Left ventricle myocardium superior (tissue), 1 donor: ENCODE measurements at places on chromosomes 4 and X.

DNA sequence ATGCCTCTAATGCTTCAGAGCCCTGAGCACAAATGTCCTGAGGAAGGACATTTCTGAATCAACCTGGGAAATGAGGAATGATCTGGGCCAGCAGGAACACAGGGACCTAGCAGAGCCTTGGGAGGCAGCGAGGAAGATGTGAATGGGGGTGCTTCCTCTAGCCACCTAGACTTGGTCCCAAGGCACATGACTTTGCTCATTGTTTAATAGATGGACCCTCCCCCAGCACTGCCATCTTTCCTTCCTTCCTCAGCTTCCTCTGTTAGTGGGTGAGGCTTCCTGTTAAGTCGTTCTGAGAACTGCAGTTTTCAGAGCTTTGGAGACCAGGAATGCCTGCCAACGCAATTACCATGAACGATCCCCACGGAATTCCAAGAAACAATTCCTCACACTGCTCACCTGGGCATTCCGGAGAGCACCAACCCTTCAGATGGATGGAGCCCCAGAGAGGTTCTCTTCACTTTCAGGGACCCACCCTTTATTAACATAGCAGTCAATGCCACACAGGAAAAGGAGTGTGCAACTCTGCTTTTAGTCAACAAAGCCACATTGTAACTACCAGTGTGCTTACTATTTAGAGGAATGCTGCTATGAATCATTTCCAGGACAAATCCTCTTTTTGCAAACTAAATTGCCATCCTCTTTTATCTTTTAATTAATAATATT, 48.5 kb upstream of the STIM2 start:
- no peak for DNase-seq

GRCh38 chr4:89184407-89184806, 73.1 kb downstream of the TIGD2 start:
- no peak for DNase-seq

DNA sequence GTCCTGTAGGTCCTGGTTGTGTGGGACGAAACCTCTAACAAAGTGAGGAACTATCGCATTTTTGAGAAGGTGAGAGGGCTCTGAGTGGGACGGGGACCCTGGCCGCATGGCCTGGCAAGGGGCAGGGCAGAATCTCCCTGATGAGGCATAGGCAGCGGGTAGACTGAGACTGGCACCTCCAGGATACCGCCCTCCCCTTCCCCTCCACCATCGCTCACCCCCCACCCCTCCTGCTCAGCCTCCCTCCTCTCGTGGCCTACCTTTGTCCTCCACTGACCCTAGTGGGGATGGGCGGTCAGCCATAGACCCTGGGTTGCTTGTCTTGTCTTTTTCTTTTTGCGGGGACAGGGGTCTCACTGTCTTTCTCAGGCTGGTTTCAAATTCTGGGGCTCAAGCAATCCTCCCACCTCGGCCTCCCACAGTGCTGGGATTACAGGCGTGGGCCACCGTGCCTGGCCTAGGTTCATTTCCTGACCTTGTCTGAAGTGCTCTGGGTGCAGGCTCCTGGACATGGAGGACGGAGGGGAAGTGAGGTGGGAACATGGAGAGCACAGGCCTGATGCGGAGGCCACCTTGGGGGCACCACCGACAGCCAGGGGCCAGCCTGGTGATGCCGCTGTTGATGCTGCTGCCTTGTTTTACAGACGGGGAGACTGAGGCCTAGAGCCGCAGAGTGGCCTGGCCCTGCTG, 10.5 kb upstream of the ADD1 start:
- DNase-seq = no peak

GRCh38 chr4:188434643-188435042, 295.4 kb downstream of the TRIML1 start:
- no peak for DNase-seq

DNA sequence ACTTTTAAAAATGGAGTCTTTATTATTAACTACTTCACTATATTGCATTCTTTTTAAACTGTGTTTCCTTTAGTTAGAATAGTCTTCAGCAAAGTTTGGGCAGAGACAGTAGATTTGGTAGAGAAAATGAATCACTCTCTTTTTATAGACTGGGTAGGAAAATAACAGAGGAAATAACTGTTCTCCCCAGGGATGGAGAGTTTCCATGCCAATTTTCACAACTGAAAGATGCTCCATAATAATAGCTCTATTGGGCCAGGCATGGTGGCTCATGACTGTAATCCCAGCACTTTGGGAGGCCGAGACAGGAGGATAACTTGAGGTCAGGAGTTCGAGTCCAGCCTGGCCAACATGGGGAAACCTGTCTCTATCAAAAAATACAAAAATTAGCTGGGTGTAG, 13.1 kb downstream of the HSD17B13 start:
- DNase-seq = no peak
